ENCODE measurements at places on chromosomes 7 and 10. TPM values are rescaled to one million over a fixed set of nuclear protein-coding genes. Genes with fewer than 3 reads are reported as not detected.

DNA sequence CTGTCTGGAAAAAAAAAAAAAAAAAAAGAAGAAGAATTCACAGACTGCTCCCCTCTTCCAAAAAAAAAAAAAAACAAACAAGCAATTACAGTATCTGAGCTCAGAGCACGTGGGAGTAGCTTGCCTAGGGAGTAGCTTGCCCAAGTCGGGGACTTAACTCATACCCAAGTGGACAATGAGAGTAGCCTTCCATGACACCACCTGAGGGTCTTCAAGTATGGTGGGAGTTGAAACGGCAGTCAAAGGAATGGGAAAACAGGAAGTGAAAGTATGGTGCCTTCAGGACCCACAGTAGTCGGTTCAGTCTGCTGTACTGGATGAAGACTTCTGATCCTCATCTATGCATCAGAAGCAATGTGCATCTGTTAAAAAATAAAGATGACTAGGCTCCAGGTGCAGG is 10.6 kb downstream of the VOPP1 start:
- DNase-seq, result no peak

GRCh38 chr10:119537953-119538630 is 4.4 kb downstream of the RGS10 start:
- no peak for DNase-seq

DNA sequence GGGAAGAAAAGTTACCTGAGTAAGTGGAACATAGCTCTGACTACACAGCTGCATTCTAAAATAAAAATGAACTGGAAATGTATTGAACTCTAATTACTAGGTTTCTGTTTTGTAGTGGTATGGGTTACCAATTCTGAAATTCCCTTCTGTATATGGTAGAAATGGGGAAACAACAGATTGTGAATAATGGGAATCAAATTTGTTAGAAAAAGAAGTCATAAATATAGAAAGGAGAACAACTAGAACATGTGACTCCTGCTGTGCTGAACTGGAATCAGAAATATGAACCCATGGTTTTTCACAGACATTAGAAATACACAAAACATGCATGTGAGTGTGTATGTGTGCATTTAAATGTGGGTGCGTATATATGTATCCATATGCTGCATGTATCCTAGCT is 27.0 kb downstream of the MCMBP start:
- DNase-seq, result no peak

DNA sequence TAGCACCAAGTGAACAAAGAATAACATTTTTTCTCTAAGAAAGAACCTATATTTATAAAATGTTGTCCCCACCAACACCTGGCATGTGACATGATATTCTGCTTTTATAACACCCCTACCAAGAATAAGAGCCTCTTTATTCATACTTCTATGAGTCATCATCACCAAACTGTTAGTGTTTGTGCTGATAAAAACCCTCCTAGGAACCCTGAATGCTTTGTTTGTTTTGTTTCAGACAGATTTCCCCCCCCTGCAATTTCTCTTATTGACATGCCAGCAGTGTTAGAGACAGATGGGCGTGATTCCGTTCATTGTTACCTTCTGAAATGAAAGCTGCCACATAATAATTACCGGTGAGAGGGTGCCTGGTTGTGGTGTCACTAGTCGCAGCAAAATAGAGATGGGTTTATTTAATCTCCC is 651.1 kb downstream of the SORCS1 start:
- DNase-seq, result no peak

GRCh38 chr7:132895231-132895630 is 186.7 kb downstream of the CHCHD3 start:
- no peak for DNase-seq

DNA sequence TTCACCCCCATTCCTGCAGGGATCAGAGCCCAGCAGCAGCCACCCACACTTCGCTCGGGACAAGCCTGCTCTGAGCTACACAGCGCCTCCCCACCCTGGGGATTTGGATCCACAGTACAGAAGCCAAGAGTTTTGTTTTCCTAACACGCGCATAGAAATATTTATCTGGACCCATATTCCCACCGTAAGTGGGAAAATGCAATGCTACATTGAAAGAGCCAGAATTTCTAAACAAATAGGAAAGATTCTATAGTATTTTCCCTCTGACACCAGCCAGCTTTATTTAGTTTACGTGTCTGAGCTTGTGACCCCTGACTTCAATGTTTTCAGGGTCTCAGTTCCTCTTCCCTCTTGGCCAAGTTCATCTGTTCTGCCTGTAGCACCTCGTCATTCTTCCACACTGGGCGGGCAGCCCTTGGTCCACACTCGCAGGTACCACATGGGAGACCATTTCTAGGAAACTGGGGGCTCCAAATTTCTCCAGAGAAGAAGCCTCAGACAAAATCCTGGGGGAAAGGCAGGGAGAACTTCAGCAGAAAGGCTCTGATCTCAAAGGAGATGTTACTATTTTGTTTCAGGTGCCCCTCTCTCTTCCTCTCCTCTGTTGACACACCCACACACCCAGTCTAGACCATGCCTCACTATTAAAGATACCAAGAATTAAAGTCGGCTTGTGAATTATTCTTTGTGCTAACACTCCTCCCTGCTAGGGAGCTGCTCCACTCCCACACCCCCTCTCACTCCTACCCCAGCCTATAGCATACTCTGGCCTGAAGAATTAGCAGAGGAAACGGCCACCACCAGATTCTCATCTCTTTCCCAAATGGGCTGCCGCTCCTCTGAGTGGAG is 116.0 kb upstream of the PCGF5 start:
- no peak for DNase-seq

- DNase-seq, result no peak
Observed at GRCh38 chr10:132636358-132636757, 98.8 kb downstream of the INPP5A start.

DNA sequence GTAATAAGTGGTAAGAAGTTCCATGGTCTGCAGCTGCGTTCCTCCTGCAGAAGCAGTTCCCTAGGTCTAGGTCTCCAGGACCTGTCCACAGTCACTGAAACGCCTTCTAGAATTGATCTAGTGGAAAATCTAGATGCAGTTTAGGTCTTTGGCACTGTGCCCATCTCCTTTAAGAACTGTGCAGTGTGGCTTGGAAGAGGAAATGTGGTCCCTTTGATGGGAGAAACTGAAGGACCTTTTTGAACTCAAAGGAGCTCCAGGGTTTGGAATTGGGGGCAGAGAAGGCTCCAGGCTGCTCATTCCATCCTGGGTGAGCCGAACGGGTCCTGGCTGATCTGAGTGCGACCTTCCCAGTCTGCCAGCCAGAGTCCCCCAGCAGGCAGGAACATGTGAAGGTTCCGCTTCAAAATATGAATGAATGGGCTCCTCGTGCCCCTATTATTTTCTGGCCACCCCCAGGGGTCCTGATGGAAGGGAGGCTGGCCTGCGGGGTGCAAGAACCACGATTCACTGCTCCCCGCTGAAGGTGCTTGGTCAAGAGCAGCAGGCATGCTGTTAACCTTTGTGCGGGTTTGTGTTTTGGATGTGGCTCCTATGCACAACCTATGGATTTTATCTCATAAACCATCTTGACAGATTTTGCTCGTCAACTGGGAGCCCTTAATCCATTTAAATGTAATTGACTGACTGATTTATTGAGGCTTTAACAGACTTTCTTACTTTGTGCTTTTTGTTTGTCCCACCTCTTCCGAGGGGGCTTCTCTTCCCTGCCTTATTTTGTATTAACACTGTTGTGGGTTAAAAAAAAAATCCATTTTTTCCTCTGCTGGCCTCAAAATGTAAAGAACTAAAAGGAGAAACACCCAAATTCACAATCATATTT is 36.7 kb downstream of the ZNF467 start:
- no peak for DNase-seq

DNA sequence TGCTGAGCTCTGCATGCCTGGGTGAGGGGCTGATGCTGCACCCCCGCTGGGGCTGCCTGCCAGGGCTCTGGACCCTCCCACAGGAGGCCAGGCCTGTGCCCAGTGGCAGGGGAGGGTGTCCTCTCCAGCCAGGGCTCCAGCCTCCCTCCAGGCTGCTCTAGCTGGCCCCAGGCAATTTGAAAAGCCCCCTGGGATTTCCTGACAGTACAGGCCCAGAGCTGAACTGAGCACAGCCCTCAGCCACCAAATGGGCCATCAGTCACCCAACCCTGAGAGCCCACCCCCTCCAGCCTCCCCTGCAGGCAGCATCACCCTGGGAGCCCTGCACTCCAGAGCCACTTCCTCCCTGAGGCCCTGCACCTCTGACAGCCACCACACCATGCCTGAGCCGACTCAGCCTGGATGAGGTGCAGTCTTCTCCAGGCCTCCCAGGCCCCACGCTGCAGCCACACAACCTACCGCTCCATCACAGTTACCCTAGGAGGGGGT is 101.8 kb upstream of the RET start:
- DNase-seq, result no peak

DNA sequence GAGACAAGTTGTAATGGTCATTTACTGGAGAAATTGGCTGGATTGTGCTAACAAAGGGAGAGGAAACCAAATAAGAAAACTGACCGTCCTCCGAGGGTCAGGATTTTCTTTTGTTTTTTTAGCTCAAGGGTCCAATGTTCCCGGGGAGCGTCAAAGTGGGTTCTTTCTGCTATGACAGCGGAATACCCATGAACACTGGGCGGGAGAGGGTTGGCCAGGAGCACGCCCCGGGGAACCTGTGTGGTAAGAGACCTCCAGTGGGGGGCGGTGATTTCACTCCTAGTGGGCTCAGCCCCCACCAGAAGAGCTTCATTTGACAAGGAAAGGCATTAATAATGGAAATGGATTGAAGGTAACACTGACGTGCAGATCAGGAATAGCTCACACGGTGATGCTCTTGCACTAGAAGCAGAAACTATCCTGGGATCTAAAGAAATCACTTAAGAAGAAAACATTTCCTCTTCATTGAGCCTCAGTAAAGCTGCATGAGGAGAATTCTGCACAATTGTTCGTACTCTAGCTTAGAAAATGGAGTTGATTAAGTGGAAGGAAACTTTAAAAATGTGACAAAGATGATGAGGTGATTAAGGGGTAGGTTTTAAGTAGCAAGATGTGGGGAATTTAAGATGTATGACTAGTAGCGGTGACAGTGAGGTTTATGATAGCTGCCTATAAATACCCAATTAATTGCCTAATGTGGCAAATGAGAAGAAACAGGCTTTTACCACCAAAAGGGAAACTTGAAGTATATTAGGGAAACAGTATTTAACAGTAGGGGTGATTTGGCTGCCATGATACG is 627.2 kb downstream of the SUGCT start:
- DNase-seq, result no peak

DNA sequence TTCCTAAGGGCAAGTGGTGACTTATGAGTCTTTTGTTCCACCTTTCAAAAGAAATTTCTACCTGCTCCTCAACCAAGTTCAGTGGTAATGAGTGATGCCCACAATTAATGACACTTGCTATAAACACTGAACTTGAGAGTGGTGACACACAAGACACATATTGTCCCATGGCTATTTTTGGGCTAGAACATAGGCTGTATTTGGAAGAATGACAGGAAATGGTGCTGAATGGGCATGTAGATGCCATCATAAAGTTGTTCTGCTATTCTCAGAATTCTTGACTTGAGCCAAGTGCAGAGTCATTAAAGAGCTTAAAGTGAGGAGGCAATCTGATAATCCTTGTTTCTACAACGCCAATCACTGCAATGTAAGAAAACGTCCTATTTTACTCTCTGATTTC is 313.3 kb downstream of the AGMO start:
- no peak for DNase-seq

DNA sequence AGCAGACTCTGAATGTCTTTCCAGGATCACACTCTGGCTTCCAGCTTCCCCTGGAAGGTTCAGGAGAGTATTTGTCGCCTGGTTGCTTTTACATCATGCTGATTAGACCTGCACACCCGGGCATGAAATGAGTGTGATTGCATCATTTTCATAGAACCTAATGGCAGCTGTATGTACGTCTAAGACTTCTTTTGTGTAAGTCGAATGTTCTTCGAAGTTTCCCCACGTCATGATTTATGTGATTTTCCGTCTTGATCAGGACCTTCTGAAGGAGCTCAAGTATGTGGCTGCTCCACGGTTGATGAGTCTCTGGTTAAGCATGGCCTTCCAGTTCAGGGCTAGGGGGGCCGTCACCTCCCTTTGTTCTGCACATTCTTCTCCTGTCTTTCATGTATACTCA is 4.5 kb downstream of the EIF4H start:
- DNase-seq, result no peak

DNA sequence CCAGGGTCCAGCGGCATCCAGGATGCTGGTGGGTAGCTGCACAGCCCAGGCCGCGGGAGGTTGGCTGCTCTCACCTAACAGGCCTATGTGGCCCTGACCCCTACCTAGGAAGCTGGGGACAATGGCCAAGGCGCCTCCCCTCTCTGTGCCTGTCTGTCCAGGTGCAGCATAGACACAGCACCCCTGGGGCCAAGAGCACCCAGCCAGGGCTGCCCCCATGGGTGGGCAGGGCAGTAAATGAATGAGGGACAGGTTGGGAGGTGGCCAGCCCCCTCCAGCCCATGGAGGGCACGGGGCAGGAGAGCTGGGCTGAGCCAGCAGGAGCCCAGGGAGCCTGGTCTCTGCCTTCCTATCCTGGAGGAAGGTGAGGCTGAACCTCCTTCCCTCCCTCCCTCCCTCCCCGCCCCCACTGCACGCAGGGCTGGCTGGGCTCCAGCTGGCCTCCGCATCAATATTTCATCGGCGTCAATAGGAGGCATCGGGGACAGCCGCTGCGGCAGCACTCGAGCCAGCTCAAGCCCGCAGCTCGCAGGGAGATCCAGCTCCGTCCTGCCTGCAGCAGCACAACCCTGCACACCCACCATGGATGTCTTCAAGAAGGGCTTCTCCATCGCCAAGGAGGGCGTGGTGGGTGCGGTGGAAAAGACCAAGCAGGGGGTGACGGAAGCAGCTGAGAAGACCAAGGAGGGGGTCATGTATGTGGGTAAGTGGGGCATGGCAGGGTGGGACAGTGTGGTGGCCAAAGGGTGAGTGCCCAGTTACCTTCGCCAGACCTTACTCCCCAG is at the start of gene SNCG:
Gene SNCG (plus strand): TSS at position 484 of the 785 bp plus-strand sequence. CDS start 99 bp downstream, at position 583.
- no peak for DNase-seq

GRCh38 chr7:102450242-102450641 is 14.4 kb downstream of the ALKBH4 start:
- peak; percentile 78 for DNase-seq

- no peak for DNase-seq
Observed at GRCh38 chr10:119734396-119735332, 8.8 kb downstream of the INPP5F start.

The LRRN3 gene
- total RNA-seq, result 56.5 TPM

The CCL24 gene
- not detected for total RNA-seq

The ARMC10 gene
- 56.5 TPM for total RNA-seq

The MRC1 gene
- not detected for total RNA-seq

The OR13A1 gene
- total RNA-seq, result not detected

The PURB gene
- 41.4 TPM for total RNA-seq

The FAM25G gene
- total RNA-seq, result not detected

The PIK3AP1 gene
- total RNA-seq, result 11.7 TPM

The KNDC1 gene
- total RNA-seq, result 0.21 TPM
